ENCODE measurements at places on chromosomes 7 and 10.
A peak's percentile ranks its signal among the peaks of the same experiment; 100 is the strongest.

GRCh38 chr7:45700556-45700955, 126.4 kb downstream of the ADCY1 start:
- no peak overlapping the region for H3K4me3 ChIP-seq
- no peak for DNase-seq
- H3K36me3 ChIP-seq, result no peaks in the 10 kb centered on the region
- H3K4me1 ChIP-seq, result no peaks in the 10 kb centered on the region
- H3K27ac ChIP-seq, result no peak overlapping the region

DNA sequence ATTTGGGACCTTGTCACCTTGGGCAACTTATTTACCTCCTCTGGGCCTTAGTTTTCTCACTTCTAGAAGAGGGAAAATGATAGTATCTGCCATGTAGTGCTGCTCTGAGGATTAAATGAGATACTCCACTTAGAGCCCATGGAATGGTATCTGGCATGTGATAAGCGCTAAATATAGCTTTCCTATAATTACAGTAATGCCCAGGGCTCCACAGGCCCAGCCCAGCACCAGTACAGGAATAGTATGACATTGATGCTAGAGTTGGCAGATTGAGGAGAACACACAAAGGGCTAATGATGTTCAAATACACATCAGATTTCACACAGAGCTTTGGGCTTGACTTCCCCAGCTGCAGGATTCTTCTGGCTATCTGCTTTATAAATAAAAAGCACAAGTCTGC, 34.9 kb downstream of the FAS start:
- no peaks in the 10 kb centered on the region for H3K36me3 ChIP-seq
- no peak overlapping the region for H3K27ac ChIP-seq
- H3K4me3 ChIP-seq, result no peak overlapping the region
- no peaks in the 10 kb centered on the region for H3K27me3 ChIP-seq

DNA sequence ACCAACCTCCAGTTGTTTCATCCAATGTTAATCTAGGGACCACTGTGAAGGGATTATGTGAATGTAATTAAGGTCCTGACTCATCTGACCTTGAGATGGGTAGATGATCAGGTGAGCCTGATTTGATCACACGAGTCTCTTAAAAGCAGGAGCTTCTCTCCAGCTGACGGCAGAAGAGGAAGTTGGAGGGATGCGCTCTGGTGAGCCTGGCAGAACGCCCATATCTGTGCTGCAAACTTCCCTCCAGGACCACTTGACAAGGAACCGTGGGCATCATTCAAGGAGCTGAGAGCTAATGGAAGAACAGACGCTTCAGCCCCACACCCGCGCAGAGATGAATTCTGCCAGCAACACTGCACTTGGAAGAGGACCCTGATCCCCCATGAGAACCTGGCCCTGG, 642.4 kb downstream of the TNS3 start:
- no peaks in the 10 kb centered on the region for H3K4me1 ChIP-seq
- H3K27me3 ChIP-seq, result no peaks in the 10 kb centered on the region
- no peaks in the 10 kb centered on the region for H3K36me3 ChIP-seq
- no peak overlapping the region for H3K4me3 ChIP-seq
- H3K27ac ChIP-seq, result no peak overlapping the region

- DNase-seq, result no peak
- H3K36me3 ChIP-seq, result no peaks in the 10 kb centered on the region
- no peak overlapping the region for H3K4me3 ChIP-seq
- no peaks in the 10 kb centered on the region for H3K4me1 ChIP-seq
- no peak overlapping the region for H3K27ac ChIP-seq
- peaks cover 26% of the 10 kb centered on the region for H3K27me3 ChIP-seq
Observed at GRCh38 chr10:78961760-78962159, 107.0 kb upstream of the ZMIZ1 start.

DNA sequence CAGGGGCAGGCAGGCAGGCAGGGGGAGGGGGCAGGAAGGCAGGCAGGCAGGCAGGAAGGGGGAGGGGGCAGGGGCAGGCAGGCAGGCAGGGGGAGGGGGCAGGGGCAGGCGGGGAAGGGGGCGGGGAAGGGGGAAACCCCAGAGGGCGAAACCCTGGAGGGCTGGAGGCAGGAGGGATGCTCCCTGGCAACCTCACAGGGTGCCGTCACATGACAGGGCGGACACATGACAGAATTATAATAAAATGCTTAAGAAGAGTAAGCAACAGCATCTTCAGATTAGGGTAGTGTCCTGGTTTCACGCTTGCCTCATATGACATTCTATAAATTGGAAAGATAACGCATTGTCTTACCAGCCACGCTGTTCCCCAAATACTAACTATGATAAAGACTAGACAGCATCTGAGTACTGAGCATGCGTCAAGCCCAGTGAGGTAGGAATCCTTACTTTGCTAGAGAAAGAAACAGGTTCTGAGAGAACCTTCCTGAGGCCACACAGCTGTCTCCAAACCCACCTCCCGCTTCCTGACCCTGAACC, 131.6 kb downstream of the DIP2C start:
- no peak overlapping the region for H3K27ac ChIP-seq
- H3K4me1 ChIP-seq, result peaks cover 5% of the 10 kb centered on the region
- no peak for DNase-seq

- no peaks in the 10 kb centered on the region for H3K4me1 ChIP-seq
- no peak overlapping the region for H3K27ac ChIP-seq
- DNase-seq, result no peak
- H3K27me3 ChIP-seq, result no peaks in the 10 kb centered on the region
Observed at GRCh38 chr7:95421000-95421846, 13.6 kb downstream of the PON2 start.

DNA sequence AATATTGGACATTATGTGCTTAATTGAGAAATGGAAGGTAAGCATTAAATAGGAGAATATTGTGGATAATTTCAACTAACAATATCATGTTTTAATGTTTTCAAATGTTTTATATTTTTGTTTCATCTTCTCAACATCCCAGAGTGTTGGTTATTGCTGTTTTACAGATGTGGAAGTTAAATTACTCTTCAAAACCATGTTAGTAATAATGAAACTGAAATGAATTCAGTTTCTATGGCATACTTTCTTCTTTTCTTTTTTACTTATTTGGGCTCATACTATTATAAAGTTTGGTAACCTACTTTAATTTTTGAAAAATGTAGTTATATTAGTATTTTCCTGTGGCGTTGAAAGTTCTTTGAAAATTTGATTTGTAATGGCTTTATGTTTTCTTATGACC, 4.2 kb downstream of the GLRX3 start:
- DNase-seq, result no peak
- H3K36me3 ChIP-seq, result no peaks in the 10 kb centered on the region
- peaks cover 35% of the 10 kb centered on the region for H3K4me1 ChIP-seq
- H3K4me3 ChIP-seq, result peak overlapping the region; percentile 70

GRCh38 chr10:17115683-17116082, 13.9 kb downstream of the CUBN start:
- no peak overlapping the region for H3K4me3 ChIP-seq
- H3K36me3 ChIP-seq, result peaks cover 15% of the 10 kb centered on the region
- H3K27me3 ChIP-seq, result no peaks in the 10 kb centered on the region
- H3K4me1 ChIP-seq, result no peaks in the 10 kb centered on the region
- H3K27ac ChIP-seq, result no peak overlapping the region
- no peak for DNase-seq

- no peaks in the 10 kb centered on the region for H3K27me3 ChIP-seq
- no peak overlapping the region for H3K27ac ChIP-seq
- H3K36me3 ChIP-seq, result no peaks in the 10 kb centered on the region
- no peak for DNase-seq
- H3K4me1 ChIP-seq, result peaks cover 3% of the 10 kb centered on the region
- H3K4me3 ChIP-seq, result no peak overlapping the region
Observed at GRCh38 chr7:82566752-82567151, 123.2 kb upstream of the CACNA2D1 start.

Data from naive B cell (primary cell).